ENCODE measurements at places on chromosomes 2 and 18. TPM values are rescaled to one million over a fixed set of nuclear protein-coding genes. Genes with fewer than 3 reads are reported as not detected.

GDF7 gene
- under 0.01 TPM for total RNA-seq

ABCB11 gene
- total RNA-seq: 0.25 TPM

TPO gene
- not detected for total RNA-seq

TRIM43 gene
- total RNA-seq: not detected

RTP5 gene
- 5.2 TPM for total RNA-seq

POTEI gene
- under 0.01 TPM for total RNA-seq

ZNF521 gene
- total RNA-seq: 12.5 TPM

HOXD12 gene
- total RNA-seq: not detected

UGT1A3 gene
- not detected for total RNA-seq

ALPG gene
- not detected for total RNA-seq

CAPN14 gene
- total RNA-seq: 0.98 TPM

REG3A gene
- not detected for total RNA-seq

MYOM1 gene
- total RNA-seq: 1.5 TPM

UGT1A5 gene
- not detected for total RNA-seq

TMEM237 gene
- total RNA-seq: 21.9 TPM

CXCR1 gene
- total RNA-seq: not detected

CFAP53 gene
- total RNA-seq: 0.74 TPM

KCNG2 gene
- total RNA-seq: 0.25 TPM

NFU1 gene
- total RNA-seq: 32.9 TPM

ACMSD gene
- total RNA-seq: not detected
